ENCODE measurements at places on chromosomes 13 and 19.

- no peak for DNase-seq
Observed at GRCh38 chr13:74977498-74977897, 504.5 kb downstream of the TBC1D4 start.

DNA sequence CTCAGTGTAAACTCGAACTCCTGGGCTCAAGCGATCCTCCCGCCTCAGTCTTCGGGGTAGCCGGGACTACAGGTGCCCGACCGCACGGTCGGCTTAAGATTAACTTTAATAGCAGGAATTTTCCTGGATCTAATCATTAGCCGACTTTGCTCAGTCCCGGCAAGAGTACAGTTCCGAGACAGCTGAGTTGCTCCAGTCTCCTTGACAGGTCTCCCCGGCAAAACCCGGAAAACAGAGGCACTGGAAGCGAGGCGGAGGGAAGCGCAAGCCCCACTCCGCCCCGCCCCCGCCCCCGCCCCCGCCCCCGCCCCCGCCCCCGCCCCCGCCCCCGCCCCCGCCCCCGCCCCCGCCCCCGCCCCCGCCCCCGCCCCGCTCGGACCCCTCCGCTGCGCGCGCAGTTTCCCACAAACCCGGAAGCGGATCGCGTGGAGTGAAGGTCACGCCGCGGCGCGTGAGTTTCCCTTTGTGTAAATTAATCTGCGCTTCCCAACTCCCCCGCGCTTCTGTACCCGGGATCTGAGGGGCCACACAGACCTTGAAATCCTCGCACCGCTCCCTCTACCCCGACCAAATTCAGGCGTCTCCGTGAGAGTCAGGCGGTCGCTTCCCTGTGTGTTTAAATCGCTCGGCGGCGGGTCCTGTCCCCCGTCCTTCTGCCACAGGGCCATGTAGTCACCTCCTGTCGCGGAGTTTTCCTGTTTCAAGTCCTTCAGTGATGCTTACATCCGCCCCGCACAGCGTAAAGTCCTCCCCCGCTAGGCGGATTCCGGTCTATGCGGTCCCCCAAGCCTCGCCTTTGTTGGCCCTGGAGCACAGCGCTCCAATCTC, at the start of gene ZNF480:
ZNF480 (plus strand) TSS at position 397 of the 828 bp plus-strand sequence. CDS start 3,244 bp downstream, outside the sequence.
- peak; percentile 3 for DNase-seq

- no peak for DNase-seq
Observed at GRCh38 chr19:46907880-46908279, 47.1 kb downstream of the ARHGAP35 start.

DNA sequence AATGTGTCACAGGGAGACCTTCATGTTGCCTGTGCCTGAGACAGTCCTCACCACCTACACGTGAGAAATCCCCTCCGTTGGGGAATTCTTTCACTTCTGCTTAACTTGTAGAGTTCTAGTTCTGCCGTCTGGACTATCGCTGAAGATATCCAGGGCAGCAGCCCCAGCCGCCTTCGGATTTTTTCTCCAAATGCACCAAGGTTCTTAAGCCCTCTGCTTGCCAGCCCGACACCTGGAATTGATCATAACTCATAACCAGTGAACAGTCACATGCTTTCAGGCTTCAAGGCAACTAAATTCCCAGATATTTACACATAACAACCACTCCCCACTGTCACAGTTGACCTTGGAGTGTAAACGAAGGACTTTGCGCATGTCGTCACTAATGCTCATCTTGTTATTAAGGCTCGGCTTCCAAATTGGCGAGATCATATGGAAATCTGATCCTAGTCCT, 114.4 kb downstream of the RAB20 start:
- no peak for DNase-seq

GRCh38 chr19:48290771-48291488, 21.0 kb downstream of the ZNF114 start:
- no peak for DNase-seq
